ENCODE measurements at places on chromosomes 4 and X.

GRCh38 chr4:95660719-95661118 lies 111.9 kb upstream of the UNC5C start:
- no peak for DNase-seq

- no peak for DNase-seq
Observed at GRCh38 chrX:43345166-43345565, 310.9 kb upstream of the MAOA start.

GRCh38 chrX:15055146-15055930 lies 182.1 kb downstream of the MOSPD2 start:
- DNase-seq: no peak

DNA sequence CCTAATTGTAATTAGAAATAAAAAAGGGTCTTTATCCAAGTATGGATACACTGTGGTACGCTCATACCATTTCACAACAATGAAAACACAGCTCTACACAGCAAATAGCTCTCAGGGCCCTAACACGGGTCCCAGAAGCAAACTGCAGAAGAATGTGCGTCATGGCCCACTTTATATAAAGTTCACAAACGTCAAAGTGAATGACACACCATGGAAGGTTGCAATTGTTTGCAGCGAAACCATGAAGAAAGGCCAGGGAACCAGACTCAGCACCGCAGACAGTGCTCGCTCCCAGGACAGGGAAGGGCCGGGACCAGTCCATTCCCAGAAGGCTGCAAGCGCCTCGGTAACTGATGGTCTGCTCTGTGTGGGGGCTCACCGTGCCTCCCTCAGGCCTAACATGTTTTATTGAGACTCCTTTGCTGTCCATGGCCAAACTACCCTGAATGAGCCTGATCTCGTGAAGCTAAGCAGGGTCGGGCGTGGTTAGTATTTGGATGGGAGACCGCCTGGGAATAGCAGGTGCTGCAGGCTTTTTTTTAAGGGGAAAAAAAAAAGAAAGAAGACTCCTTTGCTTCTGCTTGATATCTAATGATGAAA lies 47.8 kb downstream of the ACOX3 start:
- DNase-seq: no peak

- no peak for DNase-seq
Observed at GRCh38 chrX:139844163-139844562, 88.7 kb downstream of the ATP11C start.

GRCh38 chr4:113952452-113953029 lies 26.9 kb downstream of the ARSJ start:
- no peak for DNase-seq
